ENCODE measurements at places on chromosomes 4 and X. TPM values are rescaled to one million over a fixed set of nuclear protein-coding genes. Genes with fewer than 3 reads are reported as not detected.

The MAGEA10 gene
- not detected for total RNA-seq

The HHIP gene
- total RNA-seq = 0.52 TPM

The IL9R gene
- total RNA-seq = 0.17 TPM

DNA sequence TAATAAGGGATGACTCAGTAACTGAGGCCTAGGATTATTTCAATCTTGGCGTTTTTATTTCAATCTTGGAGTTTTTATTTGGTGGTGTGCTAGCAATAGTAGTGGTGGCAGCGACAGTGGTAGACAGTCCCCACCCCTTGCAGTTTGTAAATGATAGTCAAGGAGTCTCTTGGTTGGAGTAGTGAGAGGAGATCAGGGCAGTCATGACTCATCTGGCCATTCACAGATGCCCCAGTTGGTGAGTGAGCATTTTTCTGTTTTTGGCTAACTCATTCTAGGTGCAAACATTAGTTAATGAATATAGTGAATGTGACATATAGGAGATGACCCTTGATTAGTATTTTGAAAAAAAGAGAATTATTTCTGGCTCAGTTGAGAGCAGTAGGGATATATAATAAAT, 93.5 kb upstream of the ADAD1 start:
- no peak for DNase-seq

DNA sequence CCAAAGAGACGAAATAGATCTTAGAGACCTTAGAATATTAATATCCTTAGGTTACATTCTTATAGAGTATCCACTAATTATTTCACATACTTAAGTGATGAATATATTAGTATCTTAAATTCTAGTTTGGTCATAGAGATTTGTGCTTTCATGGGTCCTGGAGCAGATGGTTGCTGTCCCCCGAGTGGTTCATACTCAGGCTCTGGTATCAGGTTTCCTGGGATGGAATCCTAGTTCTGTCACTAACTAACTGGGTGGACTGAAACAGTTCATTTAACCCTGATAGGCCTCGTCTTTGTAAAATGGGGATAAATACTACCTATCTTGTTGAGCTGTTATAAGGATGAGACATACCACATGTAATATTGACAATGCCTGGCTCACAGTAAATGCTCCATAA, 264.6 kb downstream of the TENM3 start:
- no peak for DNase-seq

DNA sequence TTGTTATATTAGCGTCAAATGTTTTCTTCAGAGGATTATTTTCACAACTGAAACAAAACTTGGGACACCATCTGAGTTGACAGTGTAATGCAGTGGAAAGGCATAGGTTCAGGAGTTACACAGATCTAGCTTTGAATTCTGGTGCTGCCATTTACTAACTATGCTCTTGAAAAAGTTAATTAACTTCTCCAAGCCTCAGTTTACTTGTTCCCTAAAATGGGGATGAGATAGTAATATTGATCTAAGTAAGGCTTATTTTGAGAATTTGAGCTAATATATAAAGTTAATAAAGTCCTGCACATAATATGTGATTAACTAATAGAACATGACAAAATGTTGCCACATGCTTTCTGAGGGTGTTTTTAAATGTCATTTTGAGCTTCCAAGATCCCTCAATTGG, 112.6 kb downstream of the FRAS1 start:
- DNase-seq = no peak
